Right atrium auricular region (tissue), 2 donors: ENCODE measurements at places on chromosomes 12 and 14. TPM values are rescaled to one million over a fixed set of nuclear protein-coding genes. Genes with fewer than 3 reads are reported as not detected.

DNA sequence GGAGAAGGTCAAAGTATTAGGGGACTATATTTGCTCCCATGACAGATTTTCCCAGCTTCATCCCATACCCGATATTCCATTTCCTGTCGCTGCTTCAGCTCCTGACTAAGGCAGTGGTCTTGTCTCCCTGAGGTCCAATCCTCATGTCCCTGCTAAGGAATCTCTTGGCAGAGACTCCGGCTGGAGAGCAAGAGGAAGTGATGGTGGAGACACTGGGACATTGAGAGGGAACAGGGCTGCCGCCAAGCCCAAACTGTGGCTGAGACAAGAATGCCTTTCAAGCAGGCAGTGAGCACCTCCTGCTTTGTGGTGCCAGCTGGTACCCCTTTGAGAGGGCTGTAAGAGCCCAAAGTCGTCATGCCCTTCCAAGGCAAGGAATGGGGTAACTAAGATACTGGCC, 5.5 kb downstream of the SP7 start:
- peaks cover 5% of the 10 kb centered on the region for H3K4me1 ChIP-seq
- H3K27ac ChIP-seq: no peak overlapping the region
- DNase-seq: no peak
- H3K27me3 ChIP-seq: no peaks in the 10 kb centered on the region

- peaks cover 46% of the 10 kb centered on the region for H3K36me3 ChIP-seq
- H3K4me1 ChIP-seq: no peaks in the 10 kb centered on the region
- no peaks in the 10 kb centered on the region for H3K27me3 ChIP-seq
These were observed 5.5 kb downstream of the UBE3B start for GRCh38 chr12:109482894-109483293.

DNA sequence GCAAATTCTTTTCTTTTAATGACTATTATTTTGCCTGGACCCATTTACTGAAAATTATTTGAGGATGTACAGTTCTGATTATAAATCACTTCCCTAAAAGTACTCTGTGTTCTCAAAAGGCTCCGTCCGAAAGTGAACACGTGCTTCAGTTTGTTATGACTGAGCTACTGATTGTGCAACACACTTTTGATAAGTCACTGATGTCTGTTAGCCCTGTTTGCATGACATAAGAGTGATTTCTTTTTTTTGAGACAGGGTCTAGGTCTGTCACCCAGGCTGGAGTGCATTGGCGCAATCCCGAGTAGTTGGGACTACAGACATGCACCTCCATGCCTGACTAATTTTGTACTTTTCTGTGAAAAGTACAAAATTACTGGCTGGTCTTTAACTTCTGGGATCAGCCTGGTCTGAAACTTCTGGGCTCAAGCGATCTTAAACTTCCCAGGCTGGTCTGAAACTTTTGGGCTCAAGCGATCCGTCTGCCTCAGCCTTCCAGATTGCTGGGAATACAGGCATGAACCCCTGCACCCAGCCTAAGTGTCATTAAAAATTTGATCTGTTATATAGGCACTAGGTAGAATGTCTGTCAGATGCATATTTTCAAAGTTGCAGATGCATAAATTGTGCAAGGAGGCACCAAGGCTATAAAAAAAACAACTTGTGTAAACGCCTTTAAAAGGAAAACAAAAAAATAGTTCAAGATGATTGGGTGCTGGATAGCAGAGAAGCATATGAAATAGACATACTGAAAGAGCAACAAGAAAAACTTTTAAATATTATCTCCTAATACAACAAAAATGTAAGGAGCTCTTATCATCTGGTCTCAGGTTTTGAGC, 111.5 kb downstream of the SRGAP1 start:
- no peak overlapping the region for H3K4me3 ChIP-seq
- no peaks in the 10 kb centered on the region for H3K36me3 ChIP-seq
- DNase-seq: peak; percentile 78
- H3K27me3 ChIP-seq: no peaks in the 10 kb centered on the region
- no peaks in the 10 kb centered on the region for H3K4me1 ChIP-seq

- no peak overlapping the region for H3K27ac ChIP-seq
- no peaks in the 10 kb centered on the region for H3K27me3 ChIP-seq
- no peaks in the 10 kb centered on the region for H3K4me1 ChIP-seq
- DNase-seq: no peak
- no peaks in the 10 kb centered on the region for H3K36me3 ChIP-seq
These were observed 14.6 kb downstream of the CDKN3 start for GRCh38 chr14:54411371-54411770.

- H3K4me3 ChIP-seq: peak overlapping the region; percentile 63
- H3K36me3 ChIP-seq: no peaks in the 10 kb centered on the region
- H3K4me1 ChIP-seq: peaks cover 41% of the 10 kb centered on the region
These were observed 109.8 kb upstream of the EGLN3 start for GRCh38 chr14:34060651-34060999.

Gene FAM181A
- total RNA-seq: not detected

Gene OTOGL
- total RNA-seq: 7.6 TPM
